Renal cortical epithelial cell (primary cell): ENCODE measurements at places on chromosomes 13 and 19.

DNA sequence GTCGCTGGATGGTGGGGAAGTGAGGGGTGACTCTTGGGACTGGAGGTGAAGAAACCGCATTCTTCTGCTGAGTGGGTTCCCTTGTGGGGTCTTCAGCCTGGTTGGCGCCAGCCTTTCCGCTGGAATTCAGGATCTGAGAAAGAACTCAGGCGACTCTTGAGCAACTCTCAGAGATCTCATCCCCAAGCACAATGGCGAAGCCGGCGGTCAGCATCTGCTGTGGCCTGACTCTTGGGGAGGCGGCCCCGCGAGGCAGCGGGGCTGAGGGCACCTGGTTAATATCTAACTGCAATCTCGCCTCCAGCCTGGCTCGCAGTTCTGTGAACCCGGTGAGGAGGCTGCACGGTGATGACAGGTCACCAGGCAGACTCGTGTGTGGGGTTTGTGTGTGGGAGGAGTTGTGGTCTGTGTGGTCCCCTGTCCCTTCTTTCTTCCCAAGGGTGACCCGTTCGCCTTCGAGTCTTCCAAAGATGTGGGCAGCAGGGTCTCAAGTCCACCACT, 883 bp downstream of the ZNF441 start:
- peak; percentile 70 for DNase-seq

DNA sequence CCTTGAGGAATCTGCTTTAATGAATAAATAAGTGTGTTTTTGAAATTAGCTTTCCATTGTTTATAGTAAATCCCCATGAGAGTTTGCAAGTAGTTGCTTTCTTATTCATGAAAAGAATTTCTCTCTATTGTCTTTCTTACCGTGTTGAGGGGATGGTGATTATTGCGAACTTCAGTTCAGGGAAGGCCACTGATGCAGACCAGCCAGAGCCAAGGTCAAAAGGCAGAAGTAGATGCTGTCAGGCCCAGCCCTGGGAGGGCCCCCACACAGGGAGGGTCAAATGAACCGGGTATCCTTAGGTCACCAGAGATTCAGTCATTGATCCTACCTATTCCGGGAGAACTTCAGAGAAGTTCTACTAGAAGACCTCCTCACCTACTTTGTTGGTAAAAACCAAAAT, 185.9 kb downstream of the NUFIP1 start:
- DNase-seq: no peak

DNA sequence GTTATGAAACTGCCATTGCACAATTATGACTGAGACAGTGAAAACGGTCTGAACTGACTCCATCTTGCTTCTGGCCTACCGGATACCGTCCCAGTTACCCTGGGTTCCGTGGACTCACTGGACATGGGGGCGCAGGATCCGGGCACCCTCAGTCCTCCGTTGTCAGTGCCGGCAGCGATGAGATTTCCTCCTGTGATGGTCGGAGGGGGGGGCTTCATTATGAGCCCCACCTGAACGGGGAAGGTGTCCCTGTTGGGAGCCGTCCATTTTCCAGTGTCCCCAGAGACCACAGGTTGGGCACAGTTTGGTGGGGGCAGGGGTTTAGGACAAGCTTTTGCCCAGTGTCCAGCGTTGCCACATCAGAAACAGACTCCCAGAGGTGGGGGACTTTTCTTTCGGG, 23.4 kb downstream of the TMEM255B start:
- no peak for DNase-seq

- DNase-seq: no peak
These were observed 426.4 kb downstream of the SLITRK5 start for GRCh38 chr13:88097541-88097940.

DNA sequence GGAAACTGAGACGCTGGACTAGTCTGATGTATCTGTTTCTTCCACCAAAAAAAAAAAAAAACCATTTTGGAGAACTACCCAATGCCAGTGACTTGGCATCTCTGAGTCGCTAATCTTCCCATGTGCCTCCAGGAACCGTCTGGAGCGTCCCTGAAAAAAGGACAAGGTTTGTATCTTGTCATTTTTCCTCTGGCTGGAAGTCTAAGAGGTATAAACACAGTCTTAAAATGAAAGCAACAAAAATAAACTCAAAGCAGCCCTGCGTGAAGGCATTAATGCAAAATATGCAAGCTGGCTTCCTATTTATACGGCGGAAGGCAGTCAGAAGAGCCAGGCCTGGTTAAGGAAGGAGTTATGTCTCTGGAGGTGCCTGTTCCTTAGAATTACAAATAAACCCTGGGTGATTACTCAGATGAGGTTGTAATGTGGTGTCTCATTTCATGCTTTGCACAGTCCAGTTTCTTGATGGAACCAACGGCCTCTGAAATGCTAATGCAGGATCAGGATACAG, 20.3 kb downstream of the ACTN4 start:
- peak; percentile 89 for DNase-seq

GRCh38 chr19:54186351-54186750, 3.0 kb downstream of the MBOAT7 start:
- no peak for DNase-seq

DNA sequence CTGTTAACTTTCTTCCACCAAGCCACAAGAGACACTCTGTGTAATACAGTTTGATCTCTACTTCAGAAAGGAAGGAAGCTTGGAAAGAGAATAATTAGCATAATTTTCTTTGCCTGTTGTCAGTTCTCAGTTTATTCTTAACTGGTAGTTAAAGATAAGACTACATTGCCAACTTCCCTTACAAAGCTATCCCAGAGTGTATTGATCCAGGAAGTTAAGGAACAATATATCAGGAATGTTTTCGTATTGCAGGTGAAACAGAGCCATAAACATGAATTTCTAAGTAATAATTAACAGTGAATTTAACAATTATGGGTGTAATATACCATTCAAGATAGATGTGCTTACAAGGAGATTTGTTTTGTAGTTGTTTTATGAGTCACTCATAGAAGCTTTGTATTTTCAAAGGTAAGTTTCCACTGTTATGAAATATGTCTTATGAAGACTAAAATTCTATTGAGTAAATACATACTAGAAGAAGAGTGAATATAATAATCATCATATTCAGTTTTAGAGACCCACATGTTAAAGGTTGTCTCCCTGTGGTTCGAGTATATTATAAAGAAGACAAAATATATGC, 88.4 kb upstream of the KLF5 start:
- peak; percentile 58 for DNase-seq

DNA sequence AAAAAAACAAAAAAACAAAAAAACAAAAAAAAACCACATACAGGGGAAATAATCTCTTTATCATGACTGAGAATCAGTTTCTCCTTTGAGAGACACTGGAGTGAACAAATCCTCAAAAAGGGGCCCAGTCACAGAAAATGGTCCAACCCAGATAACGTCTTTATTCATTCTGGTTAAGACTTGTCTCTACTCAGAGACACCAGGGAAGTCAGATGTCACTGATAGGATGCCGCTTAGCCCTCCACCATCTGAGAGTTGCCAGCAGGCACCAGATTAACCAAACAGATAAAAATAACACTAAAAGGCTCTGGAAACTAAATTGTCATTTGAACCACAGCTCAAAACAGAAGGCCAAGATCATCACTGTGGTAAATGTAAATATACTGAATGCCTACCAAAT, 1163.4 kb upstream of the ATXN8OS start:
- DNase-seq: no peak

GRCh38 chr13:81089371-81090157, 748.6 kb upstream of the SPRY2 start:
- peak; percentile 89 for DNase-seq
